Right lung (tissue), 10 donors: ENCODE measurements at places on chromosomes 7 and 10.

GRCh38 chr7:83394776-83395175 lies 232.1 kb upstream of the PCLO start:
- DNase-seq = no peak

GRCh38 chr10:11037991-11038390 lies 20.3 kb downstream of the CELF2 start:
- no peak for DNase-seq

DNA sequence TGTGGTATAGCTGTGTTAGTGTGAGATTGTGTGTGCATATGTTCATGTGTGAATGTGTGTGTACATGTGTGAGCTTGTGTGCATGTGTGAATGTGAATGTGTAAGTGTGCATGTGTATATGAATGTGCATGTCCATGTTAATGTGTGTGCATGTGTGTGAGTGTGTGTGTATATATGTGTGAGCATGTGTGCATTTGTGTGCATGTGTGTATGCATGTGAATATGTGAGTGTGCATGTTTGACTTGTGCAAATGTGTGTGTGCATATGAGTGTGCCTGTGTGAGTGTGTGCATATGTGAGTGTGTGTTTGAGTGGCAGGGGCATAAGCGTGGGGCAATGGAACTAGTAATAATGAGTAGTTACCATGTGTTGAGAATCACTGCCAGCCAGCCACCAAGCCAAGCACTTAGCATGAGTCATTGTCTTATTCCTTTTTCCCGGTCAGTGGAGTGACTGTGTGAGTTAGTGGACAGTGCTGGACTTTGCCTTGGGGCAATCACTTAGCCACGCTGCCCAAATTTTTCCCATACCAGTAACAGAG lies 46.3 kb upstream of the SHH start:
- no peak for DNase-seq

GRCh38 chr10:128070721-128071416 lies 55.4 kb downstream of the MKI67 start:
- no peak for DNase-seq

DNA sequence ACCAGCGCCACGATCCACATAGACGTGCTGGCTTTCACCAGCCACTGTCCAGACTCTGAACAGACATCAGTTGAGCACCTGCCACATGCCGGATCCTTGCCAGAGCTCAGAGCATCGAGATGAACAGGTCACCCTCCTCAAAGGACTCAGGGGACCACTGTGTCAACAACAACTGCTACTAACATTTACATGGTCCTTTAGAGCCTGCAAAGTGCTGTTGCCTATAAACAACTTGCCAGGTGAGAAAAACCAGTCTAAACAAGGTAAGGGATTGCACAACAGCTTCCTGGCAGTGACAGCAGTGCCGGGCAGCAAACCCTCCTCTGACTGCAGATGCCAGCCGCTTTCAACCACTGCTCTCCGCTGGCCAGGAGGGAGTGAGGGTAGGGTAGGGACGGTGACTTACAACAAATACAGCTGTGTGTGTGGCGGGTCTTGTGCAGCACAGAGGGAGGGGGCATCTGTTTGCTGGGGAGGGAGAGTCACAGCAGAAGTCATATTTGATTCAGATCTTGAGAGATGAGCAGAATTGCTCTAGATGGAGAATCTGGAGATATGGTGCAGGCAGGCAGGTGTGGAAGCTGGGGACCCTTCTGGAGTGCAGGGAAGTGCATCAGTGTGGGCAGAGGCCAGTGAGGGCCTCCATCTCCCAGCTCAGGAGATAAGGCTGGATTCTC lies 32.8 kb upstream of the RHEB start:
- peak; percentile 45 for DNase-seq

- DNase-seq = no peak
Observed at GRCh38 chr7:159042103-159042502, 102.6 kb downstream of the VIPR2 start.

DNA sequence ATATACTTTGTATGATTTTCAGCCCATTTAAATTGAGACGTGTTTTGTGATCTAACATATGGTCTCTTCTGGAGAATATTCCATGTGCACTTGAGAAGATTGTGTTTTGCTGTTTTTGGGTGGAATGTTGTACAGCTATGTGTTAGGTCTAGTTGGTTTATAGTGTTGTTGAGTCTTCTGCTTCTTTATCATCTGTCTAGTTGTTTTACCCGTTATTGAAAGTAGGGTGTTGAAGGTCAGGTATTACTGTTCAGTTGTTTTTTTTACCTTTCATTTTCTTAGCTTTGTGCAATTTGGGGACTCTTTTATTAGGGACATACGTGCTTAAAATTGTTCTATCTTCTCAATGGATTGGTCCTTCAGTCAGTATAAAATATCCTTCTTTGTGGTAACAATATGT lies 18.5 kb downstream of the SEPTIN7 start:
- no peak for DNase-seq

GRCh38 chr10:125708971-125709503 lies 10.5 kb upstream of the EDRF1 start:
- no peak for DNase-seq

DNA sequence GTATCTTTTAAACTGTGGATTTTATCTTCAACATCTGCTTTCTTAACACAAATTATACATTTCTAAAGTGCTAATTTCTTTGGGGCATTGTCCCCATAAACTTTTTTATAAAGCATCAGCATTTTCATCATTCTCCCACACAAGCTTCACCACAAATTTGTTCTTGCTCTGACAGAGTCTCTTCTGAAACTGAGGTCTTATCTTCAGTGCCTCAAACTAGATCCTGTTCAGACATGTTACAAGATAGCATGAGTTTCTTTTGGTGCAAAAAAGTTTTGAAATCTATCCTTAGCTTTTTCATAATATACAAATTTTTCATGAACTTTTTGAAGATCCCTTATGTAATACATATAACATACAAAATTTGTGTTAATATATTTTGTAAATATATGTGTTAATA lies 346.6 kb downstream of the IPMK start:
- no peak for DNase-seq
